Esophagus (tissue), 2 donors: ENCODE measurements at places on chromosomes 12 and 14. TPM values are rescaled to one million over a fixed set of nuclear protein-coding genes. Genes with fewer than 3 reads are reported as not detected.

SIX1 gene
- not detected for polyA plus RNA-seq

SELPLG gene
- 2.0 TPM for polyA plus RNA-seq

ISM2 gene
- polyA plus RNA-seq, result 0.12 TPM

PTGDR gene
- polyA plus RNA-seq, result 0.08 TPM

CLEC1B gene
- polyA plus RNA-seq, result not detected

BTBD7 gene
- polyA plus RNA-seq, result 10.7 TPM

ITGA5 gene
- 20.0 TPM for polyA plus RNA-seq

RERGL gene
- 2.1 TPM for polyA plus RNA-seq

EXOC3L4 gene
- polyA plus RNA-seq, result 0.67 TPM

PLXNC1 gene
- polyA plus RNA-seq, result 0.24 TPM

TAS2R7 gene
- not detected for polyA plus RNA-seq

PEBP1 gene
- polyA plus RNA-seq, result 202 TPM

MANSC4 gene
- not detected for polyA plus RNA-seq
